Omental fat pad (tissue), 4 donors: ENCODE measurements at places on chromosomes 7 and 10.

DNA sequence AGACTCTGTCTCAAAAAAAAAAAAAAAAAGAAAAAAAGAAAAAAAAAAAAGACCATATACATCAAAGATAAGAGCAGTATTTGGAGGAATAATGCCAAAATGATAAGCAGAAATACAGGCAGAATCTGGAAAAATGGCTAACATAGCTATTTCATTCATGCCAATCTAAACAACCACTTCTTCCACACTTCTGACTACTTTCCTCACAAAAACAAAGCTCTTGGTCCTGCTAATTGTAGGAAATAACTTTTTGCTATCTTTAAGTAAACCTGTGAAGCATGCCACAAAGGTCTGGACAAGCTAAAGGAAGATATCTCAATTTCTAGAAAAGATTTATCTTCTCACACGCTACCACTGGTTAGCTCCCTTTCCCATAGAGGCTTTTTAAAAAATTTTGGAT is 30.4 kb downstream of the MICU1 start:
- no peak for DNase-seq

GRCh38 chr7:8564281-8564680 is 130.9 kb downstream of the NXPH1 start:
- DNase-seq = no peak

- no peak for DNase-seq
Observed at GRCh38 chr7:1330801-1331425, 98.2 kb downstream of the UNCX start.

GRCh38 chr7:205115-206010 is 13.0 kb downstream of the FAM20C start:
- no peak for DNase-seq

GRCh38 chr7:18575622-18576572 is 80.3 kb downstream of the HDAC9 start:
- no peak for DNase-seq

DNA sequence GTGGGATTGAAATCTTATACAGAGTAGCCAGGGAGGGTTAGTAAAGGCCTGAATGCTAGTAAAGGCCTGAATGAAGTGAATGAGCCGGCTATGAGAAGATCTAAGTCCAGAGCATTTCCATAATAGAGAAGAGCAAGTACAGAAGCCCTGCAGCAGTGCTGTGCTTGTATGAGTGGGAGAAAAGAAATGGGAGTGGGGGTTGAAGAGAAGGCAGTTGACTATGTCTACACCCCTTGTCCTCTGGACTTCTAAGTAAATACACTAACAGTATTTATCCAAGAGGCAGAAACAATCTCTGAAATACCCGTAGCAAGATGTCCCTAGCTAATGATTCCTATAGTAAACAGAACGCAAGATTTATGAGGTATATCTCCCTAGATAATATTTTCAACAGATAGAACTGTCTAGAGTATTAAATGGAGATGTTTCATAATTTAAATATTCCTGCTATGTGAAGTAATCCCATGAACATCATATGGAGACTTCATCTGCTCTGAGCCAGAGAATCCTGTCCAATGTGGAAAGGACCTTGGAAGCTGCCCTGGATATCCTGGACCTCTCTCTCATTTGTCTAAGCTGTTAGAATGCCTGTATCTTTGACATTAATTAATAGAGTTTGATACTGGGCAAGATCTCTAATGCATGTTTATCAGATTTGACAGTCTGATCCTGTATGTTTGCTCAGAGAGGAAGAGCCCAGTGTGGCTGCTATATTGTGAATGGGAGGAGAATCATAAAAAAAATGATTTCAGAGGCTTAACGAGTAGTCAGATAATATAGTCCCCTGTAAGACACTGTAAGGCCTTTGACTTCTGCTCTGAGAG is 171.6 kb downstream of the LRRN3 start:
- DNase-seq = no peak

DNA sequence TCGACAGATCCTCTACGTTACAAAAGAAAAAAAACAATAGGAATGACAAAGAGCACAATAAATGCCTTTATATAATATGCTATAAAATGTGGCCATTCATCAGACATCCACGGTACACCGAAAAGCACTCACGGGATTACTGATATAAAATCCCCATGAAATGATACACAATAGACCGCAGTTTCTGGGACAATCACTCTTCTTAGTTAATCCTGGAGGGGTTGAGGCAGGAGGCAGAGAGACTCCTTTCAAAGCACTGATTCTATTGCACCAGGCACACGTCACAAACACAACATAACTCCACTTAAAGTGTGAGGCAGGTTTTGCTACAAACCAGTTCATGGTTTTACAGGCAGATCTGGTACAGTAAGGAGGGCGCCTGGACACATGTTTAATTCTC is 113.8 kb downstream of the FGFR2 start:
- DNase-seq = no peak

GRCh38 chr10:127797339-127797738 is 60.4 kb downstream of the FOXI2 start:
- DNase-seq = no peak

DNA sequence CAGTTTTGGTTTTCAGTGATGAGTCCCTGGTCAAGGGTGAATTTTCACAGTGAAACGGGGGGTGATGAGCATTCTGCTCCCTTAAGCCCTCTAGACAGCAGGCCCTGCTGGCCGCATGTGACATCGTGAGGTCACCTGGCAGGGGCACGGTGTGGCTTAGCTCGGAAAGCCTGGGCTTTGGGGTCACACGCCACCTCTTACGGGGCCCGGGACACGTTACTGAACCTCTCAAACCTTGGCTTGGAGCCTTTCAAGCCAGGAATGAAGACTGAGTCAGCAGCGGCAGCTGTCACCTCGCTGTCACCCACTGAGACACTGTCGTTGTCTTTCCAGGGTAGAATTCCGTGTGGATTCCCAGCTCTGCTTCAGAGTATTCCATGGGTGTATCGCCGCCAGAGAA is 4.1 kb downstream of the GET4 start:
- no peak for DNase-seq

DNA sequence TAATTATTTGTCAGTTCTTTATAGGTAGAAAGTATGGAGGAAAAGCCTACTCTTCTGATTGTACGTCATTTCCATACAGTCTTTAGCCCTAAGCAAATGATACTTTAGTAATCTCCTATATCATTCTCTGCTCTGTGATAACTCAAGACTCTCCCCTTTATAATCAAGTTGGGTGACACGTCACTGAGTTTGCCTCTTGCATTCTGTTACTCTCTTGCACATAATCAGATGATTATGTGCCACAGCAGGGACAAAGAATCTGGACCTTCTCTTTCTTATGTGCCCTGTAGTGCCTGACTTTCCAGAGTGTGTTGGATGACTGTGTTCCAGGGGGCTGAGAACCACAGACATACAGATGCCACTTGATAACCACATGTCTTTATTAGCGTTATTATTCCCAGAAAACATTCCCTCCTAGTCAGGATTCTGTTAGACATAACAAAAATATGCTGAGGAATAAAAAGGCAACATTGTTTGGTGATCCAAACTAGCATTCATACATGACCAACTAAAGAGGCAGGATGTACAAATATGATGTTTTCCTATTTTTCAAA is 116.4 kb upstream of the HGF start:
- DNase-seq = no peak

DNA sequence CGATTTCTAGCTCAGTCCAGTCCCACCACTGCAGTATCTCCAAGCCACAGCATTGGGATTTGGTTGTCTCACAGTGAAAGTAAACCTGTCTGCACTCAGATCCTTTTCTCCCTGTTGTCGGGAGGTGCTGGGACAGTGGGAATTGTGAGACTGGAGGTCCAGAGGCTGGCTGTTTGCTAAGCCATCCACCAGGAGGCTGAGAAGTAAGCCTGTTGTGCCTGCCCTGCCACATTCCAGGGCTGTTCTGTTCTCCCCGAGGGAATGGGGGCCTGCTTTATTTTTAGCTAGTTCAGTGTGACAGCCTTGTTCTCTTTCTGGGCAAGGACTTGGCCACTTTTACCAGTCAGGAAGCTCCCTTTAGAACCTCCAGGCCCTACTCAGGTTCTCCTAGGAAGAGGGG is 54.9 kb downstream of the HK1 start:
- DNase-seq = no peak

DNA sequence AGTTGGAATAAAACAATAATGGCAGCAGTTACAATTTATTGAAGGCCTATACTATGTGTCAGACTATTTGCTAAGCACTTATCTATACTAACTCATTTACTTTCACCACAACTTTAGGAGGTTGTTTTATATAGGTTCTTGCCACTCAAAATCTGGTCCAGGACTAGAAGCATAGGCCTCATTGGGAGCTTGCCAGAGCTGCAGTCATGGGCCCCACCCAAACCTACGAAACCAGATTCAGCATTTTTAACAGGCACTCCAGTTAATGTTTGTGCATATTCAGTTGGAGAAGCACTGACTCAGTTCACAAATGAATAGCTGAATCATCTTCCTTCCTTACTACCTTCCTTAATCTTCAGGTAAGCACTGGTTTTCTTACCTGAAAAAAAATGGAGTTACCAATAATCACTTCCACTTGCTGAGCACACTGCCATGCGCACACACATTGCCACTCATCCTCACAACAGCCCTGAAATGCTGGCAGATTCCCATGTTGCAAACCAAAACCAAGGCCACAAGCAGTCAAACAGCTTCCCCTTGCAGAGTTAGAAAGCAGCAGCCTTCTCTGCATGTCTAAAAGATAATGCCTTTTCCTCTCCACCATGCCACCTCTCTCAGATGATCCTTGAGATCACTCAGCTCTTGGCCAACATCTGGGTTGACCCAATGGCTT is 122.4 kb downstream of the SLC16A9 start:
- no peak for DNase-seq

GRCh38 chr7:88589927-88590326 is 169.6 kb upstream of the ZNF804B start:
- DNase-seq = no peak

DNA sequence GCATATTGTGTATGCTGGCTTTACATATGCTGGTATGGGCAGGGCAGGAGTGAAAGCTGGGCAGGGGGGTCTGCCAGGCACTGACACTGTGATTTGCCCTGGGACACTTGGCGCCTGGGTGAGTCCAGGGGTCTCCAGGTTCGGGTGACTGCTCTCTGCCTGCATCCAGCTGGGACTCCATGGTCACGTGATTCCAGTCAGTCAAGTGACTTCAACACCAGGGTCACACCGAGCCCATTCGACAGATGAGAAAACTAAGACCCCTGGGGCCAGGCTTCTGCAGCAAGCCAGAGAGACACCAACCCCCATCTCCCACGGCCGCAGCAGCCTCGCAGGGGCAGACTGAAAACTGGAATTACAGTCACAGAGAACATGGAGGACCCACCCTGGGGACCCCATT is 30.0 kb downstream of the MMD2 start:
- no peak for DNase-seq

GRCh38 chr7:91692800-91693199 is 187.7 kb downstream of the MTERF1 start:
- no peak for DNase-seq

DNA sequence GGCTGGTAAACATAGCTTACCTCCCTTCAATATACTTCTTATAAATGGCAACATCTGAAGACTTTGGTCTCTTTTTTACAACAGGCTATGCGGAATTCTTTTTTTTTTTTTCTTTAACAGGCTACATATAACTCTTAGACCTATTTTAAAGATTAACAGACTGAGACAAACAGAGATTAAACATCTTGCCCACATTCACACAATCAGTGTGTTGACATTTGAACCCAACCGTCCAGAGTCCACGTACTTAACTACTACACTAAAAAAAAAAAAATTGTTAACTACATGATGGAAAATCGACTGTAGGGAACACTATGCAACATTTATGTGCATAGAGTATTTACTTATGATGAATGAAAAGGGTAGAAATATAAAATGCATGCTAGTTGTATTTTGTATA is 298.5 kb downstream of the ELMO1 start:
- DNase-seq = no peak

DNA sequence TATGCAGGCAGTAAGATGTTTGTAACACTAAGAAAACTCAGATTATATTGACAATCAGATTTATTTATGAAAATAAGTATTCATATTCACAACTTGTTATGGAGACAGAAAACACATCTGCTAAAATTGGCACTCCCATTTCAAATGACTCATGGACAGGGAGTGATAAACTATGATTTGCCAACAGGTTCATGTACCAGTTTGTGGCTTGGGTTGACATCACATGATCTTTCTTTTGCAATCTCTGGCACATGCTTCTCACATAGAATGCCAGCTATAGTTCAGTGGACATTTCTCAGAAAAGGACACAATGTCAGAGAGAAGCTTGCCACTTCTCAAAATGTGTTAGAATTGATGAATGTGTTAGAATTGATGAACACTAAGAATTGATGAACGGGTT is 663.2 kb upstream of the ANKRD30A start:
- no peak for DNase-seq

- DNase-seq = no peak
Observed at GRCh38 chr7:25820432-25821040, 331.5 kb upstream of the NFE2L3 start.
